B cell (primary cell): ENCODE measurements at places on chromosomes 7 and 10.

DNA sequence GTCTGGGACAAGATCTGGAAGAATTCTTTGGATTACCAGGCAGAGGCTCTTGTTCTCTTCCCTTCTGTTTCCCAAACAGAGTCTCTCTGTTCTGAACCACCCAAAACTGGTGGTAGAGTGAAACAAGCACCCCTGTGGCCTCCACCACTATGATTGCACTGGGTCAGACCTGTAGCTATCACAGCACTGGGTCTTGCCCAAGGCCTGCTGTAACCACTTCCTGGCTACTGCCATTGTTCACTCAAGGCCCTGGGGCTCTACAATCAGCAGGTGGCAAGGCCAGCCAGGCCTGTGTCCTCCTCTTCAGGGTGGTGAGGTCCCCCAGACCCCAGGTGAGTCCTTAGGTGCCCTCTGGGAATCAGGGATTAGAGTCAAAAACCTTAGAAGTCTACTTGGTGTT is 4.1 kb upstream of the LRRC17 start:
- DNase-seq, result no peak

DNA sequence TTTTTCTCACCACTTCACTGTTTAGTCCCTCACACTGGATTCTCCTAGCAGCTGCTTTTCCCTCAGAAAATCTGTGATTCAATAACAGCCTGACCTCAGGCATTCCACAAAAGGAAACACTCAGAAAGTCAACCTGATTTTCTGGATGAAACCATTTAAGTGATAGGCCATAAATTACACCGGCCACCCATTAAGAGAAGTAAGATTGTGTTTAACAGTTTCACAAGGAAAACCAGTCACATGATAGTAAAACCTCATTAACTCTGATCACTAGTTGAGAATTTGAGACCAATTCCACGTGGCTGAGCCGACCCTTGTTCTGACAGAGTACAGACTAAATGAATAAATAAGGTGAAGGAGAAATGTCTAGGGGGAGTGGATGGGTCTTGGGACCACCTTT is 7.7 kb downstream of the GRM8 start:
- DNase-seq, result no peak

- no peak for DNase-seq
Measured at GRCh38 chr10:79185796-79186374, 117.1 kb downstream of the ZMIZ1 start.

- no peak for DNase-seq
Measured at GRCh38 chr7:36279200-36279925, 110.3 kb upstream of the ANLN start.

GRCh38 chr10:124680675-124681074 is 63.5 kb downstream of the FAM53B start:
- DNase-seq, result no peak

- DNase-seq, result peak; percentile 36
Measured at GRCh38 chr10:70323138-70323696, 39.4 kb upstream of the NPFFR1 start.

DNA sequence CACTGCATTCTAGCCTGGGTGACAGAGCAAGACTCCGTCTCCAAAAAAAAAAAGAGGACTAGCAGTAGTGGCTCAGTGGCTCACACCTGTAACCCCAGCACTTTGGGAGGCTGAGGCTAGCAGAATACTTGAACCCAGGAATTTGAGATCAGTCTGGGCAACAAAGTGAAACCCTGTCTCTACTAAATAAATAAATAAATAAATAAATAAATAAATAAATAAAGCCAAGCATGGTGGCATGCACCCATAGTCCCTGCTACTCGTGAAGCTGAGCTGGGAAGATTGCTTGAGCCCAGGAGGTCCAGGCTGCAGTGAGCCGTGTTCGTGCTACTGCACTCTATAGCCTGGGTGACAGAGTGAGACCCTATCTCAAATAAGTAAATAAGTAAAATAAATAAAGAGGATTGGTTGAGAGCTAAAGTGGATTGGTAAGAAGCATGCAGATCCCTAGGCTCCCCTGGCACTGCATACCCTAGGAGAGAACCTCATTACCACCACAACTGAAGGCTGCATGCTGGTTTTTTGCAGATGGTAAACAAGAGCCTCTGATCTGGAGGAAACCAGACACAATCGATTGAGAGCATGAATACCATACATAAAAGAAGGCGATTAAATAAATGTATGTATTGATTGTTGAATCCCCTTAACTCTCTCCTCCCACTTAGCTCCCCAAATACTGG is 163.2 kb downstream of the REEP3 start:
- DNase-seq, result no peak

- DNase-seq, result no peak
Measured at GRCh38 chr10:72315611-72316385, 38.9 kb downstream of the DNAJB12 start.

DNA sequence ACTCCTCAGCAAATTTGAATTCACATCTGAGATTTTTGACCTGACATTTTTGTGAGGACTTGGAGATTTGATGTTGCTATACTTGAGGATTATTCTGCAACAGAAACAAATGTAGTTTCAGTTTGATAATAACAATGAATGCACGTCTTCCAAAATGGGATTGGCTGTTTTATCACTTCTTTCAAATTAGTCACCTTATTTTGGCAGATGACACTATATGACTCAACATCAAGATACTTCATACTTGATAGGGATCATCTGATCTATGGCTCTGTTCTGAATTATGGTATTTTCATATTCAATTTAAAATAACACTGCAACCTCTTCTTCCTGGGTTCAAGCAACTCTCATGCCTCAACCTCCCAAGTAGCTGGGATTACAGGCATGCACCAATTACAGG is 24.2 kb downstream of the ARL5B start:
- DNase-seq, result no peak

GRCh38 chr7:100568896-100569844 is 4.5 kb downstream of the SAP25 start:
- DNase-seq, result peak; percentile 61

DNA sequence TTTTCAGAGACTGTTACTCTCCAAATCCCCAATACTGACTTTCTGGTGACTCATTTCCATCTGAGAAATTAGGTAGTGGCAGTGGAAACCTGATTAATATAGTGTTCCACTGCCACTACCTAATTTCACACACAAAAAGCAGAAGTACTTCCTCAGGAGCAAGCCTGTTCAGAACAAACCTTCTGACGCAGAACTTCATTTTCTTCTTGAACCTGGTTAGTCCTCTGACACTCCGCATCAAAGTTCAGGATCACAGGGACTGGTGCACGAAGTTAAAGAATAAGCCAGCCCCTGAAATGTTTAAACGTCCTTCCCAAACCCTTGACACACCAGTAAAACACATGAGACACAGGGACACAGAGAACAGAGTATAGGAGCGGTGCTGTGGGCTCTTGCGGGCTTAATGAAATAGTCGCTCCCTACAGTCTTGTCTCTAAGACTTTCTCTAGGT is 4.4 kb downstream of the WDR91 start:
- peak; percentile 50 for DNase-seq

- no peak for DNase-seq
Measured at GRCh38 chr10:88557658-88558057, 25.5 kb downstream of the RNLS start.

GRCh38 chr7:50166997-50167965 is 74.2 kb upstream of the ZPBP start:
- peak; percentile 37 for DNase-seq

DNA sequence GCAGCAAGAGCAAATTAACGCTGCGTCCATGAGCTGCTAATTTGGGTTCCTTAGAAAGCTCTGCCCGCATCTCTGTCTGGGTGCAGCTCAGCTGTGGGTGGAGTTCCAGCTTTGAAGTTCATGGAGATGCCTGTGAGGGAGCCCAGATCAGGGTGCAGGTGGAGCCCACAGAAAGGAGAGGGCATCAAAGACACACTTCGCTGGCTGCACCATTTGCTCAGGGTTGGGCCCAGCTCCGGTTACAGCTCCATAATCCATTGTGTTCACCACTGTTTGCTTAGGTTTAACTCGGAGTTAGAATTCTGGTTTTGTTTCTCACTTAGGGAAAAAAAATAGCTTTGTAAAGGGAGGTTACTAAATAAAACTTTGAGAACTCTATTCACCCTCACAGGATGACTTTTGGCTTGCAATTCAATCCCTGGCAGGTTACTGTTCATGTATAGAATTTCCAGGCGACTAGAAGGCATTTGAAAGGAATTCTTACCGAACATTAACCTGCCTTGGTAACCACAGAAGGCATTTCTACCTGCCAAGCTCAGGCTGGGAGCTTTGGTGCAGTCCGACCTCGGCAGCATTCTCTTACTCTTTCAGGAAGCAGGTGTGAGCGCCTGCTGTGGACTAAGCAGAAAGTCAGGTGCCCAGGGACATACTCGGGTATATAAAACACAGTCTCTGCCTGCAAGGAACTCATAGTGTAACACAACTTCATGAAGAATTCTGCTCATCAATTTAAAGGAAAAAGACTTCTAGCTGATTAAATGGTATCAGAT is 179.5 kb upstream of the RNF32 start:
- DNase-seq, result no peak

DNA sequence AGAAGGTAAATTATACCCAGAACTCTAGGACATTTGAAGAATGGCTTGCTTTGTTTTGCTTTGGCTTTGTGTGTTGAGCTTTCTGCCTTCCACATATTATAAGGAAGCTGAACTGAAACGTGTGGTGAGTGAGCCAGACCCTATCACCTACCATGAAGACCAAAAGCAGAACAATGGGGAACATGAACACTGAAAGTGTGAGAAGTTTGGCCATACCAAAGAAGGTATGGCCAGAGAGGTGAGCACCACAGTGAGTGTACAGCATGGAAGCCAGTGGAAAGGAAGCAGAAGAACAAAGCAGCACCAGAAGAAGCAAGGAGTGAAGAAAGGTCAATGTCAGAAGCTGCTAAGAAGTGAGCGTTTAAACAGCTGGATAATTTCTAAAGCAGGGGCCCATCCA is 59.7 kb upstream of the CCDC71L start:
- peak; percentile 45 for DNase-seq

DNA sequence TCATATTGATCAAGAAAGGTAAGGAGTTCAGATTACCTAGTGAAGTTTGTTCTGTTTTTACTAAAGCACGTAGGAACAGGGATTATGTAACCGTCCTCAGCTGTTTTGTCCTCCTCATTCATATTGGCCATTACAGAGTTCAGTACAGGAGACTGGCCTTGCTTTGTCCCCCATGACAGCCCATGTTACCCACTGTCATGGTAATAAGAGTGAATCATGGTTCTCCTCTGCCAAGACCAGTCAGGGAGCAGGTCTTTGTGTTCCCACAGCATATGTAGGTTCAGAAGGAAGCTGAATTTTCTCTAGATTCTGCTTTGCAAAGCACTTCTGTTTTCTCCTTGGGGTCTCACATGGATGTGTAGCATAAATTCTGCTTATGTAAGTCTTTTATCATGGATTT is 106.2 kb upstream of the GPR141 start:
- DNase-seq, result no peak

DNA sequence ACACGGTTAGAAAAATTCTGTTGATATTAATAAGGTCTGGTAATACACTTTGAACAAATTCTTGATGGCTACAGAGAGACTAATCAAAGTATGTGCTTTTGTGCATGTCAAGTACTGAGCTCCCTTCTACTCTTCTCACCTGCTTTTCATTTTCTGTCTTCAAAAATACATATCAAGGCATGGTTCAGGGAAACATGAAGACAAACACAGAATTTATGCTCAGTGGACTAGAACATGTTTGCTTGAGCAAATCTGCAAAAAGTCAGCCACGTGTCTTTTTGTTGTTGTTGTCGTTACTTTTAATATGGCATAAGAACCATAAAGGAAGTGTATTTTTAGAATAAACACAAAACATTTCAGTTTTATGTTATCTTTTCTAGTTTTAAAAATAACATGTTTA is 21.9 kb downstream of the CDK13 start:
- peak; percentile 54 for DNase-seq
